NCI-H1436 treated with DMSO at 0.1 percent for 48 hours (cell line): ENCODE measurements at places on chromosomes 1 and 21.

GRCh38 chr1:7299994-7300393 lies 471.1 kb upstream of the VAMP3 start:
- no peak for DNase-seq

DNA sequence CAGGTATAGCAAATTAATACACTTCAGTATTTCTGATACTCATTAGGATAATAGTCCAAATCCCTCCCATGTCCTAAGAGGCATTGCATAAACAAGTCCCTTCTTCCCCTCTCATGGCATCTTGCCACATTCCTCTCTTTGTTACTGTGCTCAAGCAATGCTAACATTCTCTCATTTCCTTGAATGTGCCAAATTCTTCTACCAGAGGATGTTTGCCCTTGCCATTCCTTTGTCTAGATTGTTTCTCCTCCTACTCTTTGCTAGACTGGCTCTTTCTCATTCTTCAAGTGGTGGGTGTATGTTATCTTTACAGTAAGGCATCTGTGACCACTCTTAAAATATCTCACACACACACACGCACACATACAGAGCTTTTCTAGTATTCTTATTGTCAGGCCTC lies 621.0 kb upstream of the CXADR start:
- no peak for DNase-seq

DNA sequence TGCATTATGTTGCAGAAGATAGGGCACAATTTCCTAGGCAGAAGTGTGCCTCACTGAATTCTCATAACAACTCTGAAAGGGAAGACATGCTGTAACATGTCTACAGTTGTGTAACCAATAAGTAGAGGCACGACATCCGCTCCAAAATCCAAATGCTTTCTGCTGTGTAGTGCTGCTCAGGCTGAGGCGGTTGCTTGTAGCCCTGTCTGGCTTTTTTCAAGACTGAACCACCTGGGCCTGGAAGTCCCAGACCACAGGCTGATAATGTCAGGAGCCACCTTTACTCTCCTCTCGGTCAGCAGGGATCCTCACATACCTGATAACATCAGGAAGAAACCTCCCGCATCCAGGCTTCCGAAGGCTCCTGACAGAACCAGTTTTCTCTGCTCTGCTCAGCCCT lies 10.9 kb downstream of the AKNAD1 start:
- no peak for DNase-seq

GRCh38 chr1:25711555-25712298 lies 88.3 kb upstream of the SELENON start:
- no peak for DNase-seq

DNA sequence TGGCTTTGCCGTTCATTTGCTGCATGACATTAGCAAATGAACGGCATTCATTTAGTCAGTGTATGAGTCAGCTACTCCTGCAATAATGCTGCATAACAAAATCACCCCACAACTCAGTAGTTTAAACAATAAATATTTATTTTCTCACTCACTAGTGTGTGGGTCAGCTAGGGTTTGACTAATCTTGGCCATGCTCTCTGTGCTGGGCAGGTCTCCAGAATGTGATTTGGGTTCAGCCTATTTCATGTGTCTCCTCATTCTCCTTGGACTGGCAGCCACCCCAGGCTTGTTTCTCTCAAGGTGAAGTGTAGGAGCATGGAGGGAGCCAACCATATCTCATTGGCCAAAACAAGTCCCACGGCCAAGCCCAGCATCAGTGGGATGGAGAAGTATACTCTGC lies 104.3 kb downstream of the LACTBL1 start:
- DNase-seq: no peak

DNA sequence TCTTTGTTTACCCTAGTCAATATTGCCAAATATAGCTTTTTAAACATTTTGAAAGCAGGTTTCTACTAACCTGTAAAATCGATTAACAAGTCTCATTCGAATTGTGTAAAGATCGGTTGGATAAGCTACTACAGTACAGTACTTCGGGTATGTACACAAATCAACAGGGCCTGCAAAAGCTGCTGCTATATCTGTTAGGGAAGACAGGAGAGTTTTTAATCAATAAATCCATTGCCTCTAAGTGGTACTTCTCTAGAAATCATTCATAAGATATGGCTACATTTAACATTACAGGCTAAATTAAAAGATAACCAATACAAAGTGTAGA lies 34.8 kb upstream of the PSMG1 start:
- DNase-seq: no peak

DNA sequence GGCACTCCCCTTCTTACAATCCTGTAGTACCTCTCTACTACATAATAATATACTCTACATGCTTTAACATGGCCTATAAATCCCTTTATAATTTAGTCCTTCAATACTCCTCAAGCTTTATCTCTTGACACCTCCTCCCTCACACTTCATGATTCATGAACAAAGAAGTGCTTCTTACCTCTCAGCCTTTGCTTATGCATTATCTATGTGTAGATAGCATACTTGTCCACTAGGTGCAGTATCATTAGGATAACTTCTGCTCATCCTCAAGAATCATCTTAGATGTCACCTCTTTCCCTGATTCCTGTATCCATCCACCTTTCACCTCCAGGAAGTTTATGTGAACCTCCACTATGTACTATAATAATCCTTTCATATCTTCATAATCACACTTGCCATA lies 74.4 kb downstream of the COL24A1 start:
- DNase-seq: no peak

GRCh38 chr21:42975886-42976608 lies 1.7 kb downstream of the PKNOX1 start:
- no peak for DNase-seq

GRCh38 chr1:22789356-22789994 lies 78.8 kb downstream of the EPHB2 start:
- DNase-seq: no peak

DNA sequence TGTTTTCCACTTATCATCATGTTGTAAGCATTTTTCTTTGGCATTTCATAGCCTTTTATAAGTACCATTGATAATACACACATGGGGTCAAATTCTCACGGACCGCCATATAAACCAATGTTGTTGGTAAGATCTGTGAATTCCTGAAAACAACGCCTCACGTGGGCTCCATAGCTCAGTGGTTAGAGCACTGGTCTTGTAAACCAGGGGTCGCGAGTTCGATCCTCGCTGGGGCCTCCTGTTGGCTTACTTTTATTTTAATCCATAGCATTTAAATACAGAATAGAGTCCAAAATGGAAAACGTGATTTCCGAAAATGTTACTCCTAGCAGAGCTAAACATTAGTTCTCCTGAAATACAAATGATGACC lies 83.1 kb downstream of the HHIPL2 start:
- DNase-seq: peak; percentile 19

GRCh38 chr1:172149346-172149745 lies 271.1 kb upstream of the C1orf105 start:
- DNase-seq: no peak

DNA sequence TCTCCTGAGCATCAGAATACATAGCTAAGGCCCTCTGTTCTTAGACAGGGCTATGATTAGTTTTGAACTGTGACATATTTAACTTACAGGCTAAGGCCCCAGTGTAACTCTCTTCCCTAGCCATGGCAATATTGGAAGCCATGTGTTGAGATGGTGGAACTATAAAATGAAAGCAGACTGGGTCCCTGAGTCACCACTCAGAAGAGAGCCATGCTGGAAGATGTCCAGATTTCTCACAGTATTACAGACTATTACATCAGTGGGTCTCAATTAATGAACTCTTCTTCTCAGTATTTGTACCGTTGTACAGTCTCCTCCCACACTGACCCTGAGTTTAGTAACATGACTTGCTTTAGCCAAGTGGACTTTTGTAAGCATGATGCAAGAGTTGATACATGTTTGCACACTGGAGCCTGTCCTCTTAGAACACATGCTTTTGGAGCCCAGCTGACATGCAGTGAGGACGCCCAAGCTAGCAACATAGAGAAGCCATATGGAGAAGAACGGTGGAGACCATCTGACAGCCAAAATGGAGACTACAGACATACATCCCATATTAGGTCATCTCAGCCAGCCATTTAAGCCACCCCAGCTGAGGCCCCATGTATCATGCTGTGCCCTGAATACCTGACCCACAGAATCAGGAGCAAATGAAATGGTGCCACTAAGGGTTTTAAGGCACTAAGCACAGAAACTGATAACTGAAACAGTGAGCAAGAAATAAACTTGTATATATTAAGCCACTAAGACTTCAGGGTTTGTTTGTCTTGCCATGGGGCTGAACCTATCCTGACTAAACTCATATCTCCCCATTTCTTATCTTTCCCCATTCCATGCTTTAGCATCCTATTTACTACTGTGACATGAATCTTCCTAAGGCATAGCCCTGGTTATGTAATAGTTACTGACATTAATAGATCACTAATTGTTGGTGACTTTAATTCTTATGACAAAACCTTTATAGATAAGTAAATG lies 24.4 kb downstream of the TBX15 start:
- DNase-seq: no peak

GRCh38 chr1:197557302-197557701 lies 218.0 kb downstream of the DENND1B start:
- no peak for DNase-seq

DNA sequence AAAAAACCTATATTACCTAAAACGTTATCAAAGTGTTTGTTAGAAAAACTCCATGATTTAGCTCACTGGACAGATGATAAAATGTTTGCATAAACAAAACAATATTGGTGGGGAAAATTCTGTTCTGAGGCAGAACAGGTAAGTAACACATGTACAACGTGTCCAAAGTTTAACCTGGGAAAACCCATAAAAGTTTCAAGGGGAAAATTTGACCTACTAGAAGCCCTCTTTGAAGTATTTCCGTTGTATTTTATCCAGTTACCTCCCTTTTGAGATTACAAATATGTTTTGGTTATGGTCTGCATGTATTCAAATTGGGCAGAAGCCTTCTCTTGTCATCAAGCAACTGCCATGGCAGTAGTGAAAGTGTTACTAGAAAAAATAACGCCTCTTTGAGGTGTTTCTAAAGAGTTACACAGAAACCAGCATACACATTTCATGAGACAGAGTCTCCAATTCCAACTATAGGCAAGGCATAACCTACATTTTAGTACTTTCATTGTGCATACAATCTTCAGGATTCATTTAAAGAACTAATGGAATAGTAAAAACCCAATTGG lies 58.0 kb upstream of the PDC start:
- no peak for DNase-seq

DNA sequence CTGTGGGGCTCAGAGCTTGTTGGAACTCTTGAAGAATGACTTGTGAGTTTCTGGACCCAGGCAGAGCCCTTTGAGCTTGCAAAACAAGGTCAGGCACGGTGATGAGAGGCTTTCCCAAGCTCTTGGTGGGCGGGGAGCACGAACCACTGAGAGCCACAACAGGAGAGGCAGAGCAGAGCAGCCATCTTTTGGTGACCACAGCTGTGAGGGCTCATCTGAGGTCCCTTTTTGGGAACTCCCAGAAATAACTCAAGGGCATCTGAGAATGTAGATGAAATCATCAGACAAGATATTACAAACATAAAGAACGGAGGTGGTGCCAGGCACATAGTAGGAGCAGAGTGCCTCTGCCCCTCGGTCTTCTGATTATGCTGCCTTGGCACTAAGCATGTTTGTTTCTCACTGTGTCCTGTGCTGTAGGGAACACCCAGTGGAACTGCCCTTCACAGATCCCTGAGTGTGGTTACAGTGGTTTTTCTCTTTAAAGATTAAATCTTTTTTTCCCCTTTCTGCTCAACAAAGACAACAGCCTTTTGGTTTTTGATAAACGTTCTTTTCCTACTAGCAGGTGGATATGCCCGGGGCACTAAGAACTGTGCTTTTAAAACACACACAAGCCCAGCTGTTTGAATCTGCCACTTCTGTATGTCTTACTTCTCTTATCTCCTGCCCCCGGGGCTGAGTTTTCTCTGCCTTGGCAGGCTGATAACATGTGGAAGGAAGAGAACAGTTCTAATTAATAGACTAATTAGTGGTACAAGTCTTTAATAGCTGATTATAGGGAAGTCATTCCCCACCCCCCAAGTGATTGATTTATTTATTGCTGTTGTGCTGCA lies 37.7 kb downstream of the CD34 start:
- DNase-seq: no peak

DNA sequence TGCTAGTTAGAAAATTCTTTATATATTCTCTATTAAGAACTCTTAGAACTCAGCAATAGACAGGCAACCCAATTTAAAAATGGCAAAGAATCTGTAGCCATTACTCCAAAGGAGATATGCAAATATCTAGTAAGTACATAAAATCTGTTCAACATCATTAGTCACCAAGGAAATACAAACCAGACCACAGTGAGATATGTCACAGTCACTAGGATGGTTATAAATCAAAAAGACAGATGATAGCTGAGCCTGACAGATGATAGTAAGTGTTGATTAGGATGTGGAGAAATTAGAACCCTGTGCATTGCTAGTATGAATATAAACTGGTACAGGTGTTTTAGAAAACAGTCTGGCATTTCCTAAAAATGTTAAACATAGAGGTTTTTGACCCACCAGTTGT lies 26.6 kb downstream of the SRSF11 start:
- DNase-seq: no peak

GRCh38 chr1:239511875-239512274 lies 125.5 kb downstream of the CHRM3 start:
- DNase-seq: no peak

- DNase-seq: no peak
Observed at GRCh38 chr1:36905941-36906340, 128.4 kb downstream of the GRIK3 start.

DNA sequence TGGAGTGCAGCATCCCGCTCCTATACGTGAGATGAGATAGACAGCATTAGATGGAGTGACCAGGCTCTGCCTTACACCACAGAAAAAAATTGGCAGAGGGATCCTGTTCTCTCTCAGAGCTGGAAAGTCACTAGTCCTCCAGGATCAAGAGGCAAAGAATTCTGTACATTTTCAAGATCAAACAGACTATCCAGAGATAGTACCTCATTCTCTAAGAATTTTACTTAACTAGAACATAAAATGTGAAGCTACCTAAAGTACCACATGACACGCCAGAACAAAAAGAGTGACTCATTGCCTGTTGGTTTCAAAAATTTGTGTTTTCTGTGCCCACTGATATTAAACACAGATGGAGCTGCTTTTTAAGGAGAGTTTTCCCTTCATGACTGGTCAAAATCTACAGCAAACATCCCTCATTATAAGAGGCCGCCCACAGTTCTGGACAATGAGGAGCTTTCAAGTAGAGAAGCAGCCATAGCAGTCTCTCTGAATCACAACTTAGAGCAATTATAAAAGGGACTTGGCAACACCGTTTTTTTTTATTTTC lies 32.3 kb downstream of the CD160 start:
- DNase-seq: no peak

DNA sequence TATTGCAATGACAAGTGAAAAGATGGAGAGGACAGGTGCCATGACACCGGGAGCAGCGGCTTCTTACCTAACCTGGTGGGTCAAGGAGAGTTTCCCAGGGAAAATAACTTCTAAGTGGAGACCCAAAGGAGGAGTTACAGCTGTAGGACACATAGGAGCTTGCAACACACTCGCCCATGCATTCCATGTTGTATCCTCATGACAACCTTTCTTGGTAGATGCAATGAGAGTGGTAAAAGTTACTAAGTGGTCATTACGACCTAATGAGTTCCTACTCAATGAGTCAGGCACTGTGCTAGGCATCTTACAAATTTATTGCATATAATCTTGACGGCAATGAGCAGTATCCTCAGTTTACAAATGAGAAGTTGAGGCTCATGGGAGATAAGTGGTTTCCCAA lies 119.5 kb upstream of the HOOK1 start:
- DNase-seq: no peak
